ENCODE measurements at places on chromosomes 2 and 18.

DNA sequence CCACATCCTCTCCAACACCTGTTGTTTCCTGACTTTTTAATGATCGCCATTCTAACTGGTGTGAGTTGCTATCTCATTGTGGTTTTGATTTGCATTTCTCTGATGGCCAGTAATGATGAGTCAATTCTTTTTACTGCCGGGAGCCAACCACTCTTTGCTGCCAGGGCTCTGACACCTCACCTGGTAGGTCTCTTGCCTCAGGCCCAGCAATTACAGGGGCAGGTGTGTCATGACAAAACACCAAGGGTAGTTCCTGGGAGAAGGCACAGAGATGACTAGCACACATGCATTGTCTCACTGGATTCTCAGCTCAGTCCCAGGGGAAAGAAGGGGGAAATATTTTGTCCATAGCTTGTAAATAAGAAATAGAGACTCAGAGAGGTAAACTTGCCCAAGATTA is 122.3 kb downstream of the CHST9 start:
- no peak for DNase-seq

- DNase-seq, result no peak
Measured at GRCh38 chr2:138779781-138780445, at the start of gene NXPH2. TSS of gene NXPH2 (minus strand) at chr2:138780390. CDS start at chr2:138780241, 149 bp downstream.

DNA sequence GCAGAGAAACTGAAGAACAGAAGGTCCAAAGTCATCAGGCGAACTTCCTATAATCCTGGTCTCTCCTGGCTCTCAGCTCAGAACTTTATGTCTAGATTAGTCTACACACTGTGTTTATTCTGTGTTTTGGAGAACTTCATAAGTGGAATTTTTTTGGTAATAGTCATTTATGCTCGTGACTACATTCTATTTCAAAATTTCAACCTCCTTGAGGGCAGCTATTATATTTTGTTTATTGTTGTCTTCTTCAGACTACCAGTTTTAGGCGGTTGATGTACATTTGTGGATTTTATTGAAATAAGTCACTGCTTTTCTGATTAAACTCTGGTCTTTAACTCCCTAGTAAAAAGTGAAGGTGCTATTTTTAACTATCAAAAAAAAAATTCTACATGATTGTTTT is 816.6 kb downstream of the SATB2 start:
- no peak for DNase-seq

DNA sequence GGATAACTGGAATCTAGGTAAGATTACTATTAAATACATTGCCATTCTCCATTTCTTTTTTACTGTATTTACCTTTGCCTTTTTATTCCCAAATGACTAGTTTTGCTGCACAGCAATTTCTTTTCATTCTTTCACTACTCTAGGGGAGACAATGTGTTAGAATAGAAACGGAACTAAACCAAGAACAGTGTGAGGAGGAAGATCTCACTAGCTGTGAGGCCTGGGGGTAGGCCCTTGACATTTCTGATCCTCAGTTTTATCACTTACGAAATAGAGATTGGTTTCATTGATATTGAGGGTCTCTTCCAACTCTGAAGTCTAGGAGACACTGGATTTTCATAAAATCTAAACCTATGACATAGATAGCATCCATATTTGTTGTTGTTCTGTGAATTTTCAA is 191.1 kb downstream of the IKZF2 start:
- no peak for DNase-seq

DNA sequence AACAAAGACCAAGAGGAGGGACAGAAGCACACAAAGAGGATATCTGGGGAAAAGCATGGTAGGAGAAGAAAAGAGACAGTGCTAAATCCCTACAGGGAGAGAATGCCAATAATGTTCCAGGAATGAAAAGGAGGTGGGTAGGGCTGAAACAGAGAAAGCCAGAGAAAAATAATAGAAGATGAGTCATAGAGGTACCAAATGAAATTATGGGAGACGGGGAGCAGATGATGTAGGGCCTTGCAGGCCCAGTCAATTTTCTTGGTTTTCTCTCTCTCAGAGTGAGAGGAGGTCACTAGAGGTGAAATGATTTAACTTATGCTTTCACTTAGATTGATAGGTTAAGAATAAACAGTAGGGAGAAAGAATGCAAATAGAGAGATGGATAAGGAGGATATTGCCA is 61.5 kb downstream of the RPRM start:
- no peak for DNase-seq

- DNase-seq, result no peak
Measured at GRCh38 chr2:190367091-190367490, 23.7 kb downstream of the INPP1 start.

DNA sequence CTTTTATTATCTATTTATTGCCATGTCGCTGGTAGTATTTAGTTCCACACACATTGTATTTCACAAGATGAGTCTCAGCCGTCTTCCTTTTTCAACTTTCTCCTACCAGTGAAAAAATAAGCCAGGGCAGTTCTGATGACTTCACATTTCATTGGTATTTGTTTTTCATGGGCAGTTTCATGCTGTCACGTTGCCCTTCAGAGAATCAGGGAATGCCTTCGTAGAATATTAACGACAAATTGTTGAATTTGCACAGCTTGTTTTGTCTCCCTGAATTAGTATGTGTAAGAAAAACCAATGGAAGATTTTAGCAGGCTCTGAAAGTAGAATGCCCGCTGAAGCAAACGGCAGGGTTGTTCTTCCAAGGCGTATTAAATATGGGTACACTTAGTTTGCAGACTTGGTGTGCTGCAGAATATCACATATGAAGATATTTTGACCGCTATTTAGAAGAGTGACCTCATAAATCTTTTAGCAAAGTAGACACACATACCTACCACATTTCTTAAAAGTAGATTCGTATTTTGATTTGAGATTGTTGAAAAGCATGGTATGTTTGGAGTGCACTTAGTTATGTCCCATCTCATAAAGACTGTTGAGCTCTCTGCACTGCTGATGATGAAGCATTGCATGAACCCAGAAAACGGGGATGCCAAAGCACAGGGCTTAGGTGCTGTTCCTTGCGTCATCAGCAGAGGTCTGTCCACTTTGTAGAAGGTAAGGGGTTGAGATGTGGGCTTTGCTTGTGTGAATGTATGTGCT is 2.9 kb downstream of the NEDD4L start:
- no peak for DNase-seq

DNA sequence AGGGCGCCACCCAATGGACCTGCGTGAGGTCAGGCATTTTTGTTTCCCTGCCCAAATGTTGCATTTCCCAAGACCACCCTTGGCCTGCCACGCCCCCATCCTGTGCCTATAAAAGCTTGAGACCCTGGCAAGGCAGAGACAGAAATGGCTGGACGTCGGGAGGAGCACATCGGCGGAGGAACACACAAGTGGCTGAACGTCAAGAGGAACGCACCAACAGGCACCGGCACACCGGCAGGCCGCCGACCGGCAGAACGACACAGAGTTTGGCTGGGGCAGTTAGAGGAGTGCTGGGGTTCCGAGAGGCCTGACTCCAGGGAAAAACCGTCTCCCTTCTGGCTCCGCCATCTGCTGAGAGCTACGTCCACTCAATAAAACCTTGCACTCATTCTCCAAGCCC is 35.9 kb downstream of the DCDC2C start:
- no peak for DNase-seq

All from stimulated activated CD8-positive, alpha-beta memory T cell treated with anti-CD3 and anti-CD28 coated beads, Interleukin-2, amount 100 ng/mL, for 48 hours (primary cell).